ENCODE measurements at places on chromosomes 12 and 14. TPM values are rescaled to one million over a fixed set of nuclear protein-coding genes. Genes with fewer than 3 reads are reported as not detected.

GRCh38 chr12:96501133-96501761 lies 11.9 kb downstream of the CFAP54 start:
- no peak for DNase-seq

MYRFL gene
- 1.2 TPM for polyA plus RNA-seq

DNA sequence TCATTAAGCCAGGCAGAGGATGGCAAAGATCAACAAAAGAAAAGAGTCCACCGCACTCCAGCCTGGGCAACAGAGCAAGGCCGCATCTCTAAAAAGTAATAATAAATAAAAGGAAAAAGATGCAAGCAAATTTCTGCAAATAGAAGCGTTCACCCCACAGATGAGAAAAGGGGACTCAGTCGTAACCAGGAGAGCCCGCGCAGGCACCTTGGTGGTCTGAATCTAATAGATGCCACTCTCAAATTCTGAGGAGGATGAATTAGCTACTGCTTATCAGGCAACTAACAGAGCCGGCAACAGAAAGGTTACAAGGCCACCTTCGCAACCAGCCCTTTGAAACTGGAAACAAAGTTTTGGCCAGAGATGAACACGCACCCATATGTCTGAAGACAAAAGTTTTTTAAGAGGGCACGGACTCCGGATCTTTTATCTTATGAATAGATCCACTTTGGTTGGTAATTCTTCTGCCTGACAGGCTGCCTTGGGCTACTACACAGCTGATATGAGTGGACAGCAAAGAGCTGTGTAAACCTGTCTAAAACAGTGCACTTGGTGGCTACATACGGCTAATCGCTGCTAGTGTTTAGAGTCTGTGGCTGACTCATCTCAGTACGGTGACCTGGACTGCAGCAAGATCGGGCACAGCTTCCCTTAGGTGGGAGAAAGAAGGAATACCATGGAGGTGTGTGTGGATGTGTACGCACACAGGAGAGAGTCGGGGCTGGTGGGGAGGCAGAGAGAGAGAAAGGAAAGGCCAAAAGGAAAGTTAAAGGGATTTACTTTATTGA lies 32.9 kb upstream of the TTC7B start:
- no peak for DNase-seq

- no peak for DNase-seq
Measured at GRCh38 chr14:64463195-64463594, 2.1 kb upstream of the AKAP5 start.

DNA sequence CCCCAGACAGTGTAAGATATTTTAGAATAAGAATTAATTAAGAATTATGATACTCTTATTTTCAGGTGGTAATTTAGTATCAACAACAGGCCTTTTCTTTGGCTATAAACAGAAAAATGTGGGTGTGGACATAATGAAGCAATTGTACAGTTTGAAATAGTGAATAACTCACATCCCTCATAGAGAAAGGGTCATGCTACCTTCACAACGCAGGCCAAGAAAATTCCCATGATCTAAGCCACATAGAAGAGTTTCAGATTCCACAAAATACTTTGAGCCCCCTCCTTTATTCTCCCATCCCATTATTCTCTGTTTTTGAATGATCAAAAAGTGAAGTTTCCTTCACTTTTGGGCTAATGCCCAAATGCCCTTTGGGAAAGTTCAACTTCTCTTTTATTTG lies 23.5 kb upstream of the DHRS7 start:
- DNase-seq, result no peak

GRCh38 chr14:73168274-73168673 lies 32.0 kb downstream of the PSEN1 start:
- DNase-seq, result no peak

DNA sequence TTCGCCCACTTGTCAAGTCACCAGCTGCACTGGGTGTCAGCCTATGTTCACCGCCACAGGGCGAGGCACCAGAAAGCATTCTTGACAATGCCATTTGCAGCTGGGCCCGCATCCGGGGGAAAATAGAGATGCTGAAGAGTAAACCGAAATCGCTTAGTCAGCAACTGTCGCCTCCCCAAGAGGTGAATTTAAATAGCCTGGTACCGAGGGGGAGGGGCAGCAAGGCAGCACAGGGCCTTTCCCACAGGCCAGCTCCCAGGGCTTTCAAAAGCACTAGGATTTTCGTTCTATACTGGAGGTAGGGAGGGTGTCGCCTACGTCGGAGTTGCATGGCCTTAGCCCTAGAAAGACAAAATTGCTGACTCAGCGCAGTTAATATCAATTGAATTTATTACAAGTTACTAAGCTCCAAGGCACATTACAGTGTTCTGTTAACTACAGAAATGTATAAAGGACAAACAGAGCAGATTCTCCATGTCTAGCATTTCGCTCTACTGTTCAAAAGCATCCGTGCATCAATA lies 4.3 kb downstream of the IRF2BPL start:
- no peak for DNase-seq

Measured in left renal pelvis (tissue), 4 donors.